ENCODE measurements at places on chromosomes 11 and 22.

GRCh38 chr11:70785372-70785771, 387.0 kb downstream of the CTTN start:
- DNase-seq = no peak

GRCh38 chr11:83159902-83160865, 3.3 kb downstream of the PCF11 start:
- no peak for DNase-seq

- DNase-seq = no peak
Measured at GRCh38 chr11:95584180-95584579, 205.4 kb downstream of the FAM76B start.

DNA sequence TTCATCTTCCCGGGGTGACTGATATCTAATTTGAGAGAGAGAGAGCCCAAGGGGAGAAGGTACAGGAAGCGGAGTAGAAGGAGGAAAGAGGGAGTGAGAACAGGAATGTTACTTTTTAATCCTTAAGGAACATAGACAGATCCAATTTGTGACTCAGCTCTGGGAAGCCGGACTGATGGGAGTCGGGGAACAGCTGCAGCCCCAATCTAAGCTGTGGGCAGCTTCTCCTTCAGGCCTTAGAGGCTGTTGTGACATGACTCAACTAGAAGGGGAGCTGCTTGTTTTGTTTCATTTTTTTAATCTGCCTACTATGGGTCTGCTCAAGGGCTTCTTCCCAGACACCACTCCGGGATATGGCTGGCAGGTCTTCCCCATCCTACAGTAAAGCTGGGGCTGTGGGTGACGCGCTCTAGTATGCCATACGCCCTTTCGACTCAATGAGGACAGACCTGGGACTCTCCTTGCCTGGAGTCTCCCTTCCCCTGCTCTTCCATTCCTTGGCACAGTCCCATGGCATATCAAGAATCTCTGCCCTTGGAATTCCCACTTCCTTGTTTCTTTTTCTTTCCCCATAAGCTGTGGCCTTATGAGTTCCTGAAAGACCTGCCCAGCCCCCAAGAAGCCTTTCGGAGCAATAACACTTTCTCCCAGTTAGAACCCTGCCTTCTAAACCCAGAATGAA, 103.3 kb upstream of the AKIP1 start:
- DNase-seq = no peak

- no peak for DNase-seq
Measured at GRCh38 chr11:27470826-27471588, 1.6 kb downstream of the LGR4 start.

DNA sequence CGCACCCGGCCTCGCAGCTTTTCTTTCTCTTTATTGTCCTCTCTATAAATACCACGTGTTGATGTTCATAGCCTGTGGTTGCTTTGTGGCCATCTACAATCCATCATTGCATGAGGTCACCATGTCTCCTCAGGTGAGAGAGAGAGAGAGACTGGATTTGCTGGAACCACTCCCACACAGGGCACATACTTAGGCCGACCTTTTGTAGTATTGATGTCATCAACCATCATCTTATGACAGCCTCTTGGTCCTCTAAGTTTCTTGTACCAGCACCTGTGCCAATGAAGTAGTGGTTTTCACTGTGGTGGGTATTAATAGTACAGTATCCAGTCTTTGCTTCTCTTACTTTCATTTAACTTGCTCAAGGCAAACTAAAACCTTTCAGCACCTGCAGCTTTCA, 22.8 kb upstream of the P2RY6 start:
- no peak for DNase-seq

GRCh38 chr11:106076171-106076918, 802 bp downstream of the KBTBD3 start:
- DNase-seq = no peak

GRCh38 chr22:37794376-37794775, 13.4 kb upstream of the GCAT start:
- DNase-seq = no peak

GRCh38 chr11:75589933-75590332, 27.9 kb downstream of the SERPINH1 start:
- DNase-seq = no peak

DNA sequence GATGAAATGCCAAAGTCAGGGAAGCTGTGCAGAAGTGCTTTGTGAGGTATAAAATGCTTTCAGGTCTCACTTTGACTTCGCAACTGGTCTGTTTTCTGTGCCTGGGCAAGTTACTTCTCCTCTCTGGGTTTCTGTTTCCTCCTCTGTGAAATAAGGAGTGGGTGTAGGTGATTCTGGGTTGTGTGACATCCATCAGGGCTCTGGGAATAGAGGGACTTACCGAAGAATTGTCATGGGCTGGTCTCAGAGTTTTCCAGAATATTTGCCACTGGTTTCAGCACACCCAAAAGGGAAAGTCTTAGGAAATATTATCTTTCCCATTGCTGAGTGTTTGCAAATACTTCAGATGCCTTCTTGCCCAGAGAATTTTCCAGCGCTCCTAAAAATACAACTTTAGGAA, 118.4 kb downstream of the KIAA1671 start:
- DNase-seq = no peak

GRCh38 chr11:116511684-116512083, 261.1 kb downstream of the BUD13 start:
- DNase-seq = no peak

DNA sequence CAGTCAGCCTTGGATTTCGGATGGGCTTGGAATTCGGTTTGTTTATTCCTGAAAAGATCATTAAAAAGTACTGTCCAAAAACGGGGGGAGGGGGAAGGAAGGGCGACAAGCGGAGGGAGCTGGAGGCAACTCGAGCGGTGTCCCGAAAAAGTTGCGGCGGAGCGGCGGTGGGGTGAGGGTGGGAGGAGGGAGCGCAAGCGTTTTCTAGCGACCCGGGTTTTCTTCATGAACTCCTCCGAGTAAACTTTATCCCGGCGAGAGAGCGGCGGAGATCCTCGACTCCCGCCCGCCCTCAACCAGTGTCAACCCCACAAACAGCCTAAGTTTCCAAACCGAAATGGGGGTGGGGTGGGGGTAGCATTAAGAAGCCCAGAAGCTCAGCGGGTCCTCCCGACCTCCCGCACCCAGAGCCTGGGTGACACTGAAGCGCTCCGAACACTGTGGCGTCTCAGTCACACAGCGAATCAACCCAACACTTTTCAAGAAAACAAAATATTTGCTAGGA, 133.0 kb upstream of the C11orf58 start:
- DNase-seq = no peak

- no peak for DNase-seq
Measured at GRCh38 chr11:64231546-64231945, 1.2 kb downstream of the DNAJC4 start.

DNA sequence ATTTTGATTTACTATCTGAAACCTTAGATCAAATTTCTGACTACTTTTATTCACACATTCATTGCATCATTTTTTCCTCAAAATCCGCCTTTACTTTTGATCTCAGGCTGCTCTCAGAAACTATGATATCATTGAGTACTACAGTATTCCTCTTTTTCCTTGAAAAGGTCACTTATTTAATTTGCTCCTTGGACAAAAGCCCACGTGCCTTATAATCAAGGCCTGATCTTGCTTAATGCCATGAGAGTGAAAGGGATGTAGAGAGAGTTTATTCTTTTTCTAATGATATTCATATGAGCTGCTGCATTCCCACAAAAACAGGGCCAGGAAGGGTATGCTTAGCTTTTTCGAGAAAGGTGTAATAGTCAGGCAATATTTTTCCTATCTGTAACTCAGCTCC, 327.0 kb downstream of the ETS1 start:
- no peak for DNase-seq

- no peak for DNase-seq
Measured at GRCh38 chr11:15988693-15989231, 367.6 kb downstream of the SOX6 start.

DNA sequence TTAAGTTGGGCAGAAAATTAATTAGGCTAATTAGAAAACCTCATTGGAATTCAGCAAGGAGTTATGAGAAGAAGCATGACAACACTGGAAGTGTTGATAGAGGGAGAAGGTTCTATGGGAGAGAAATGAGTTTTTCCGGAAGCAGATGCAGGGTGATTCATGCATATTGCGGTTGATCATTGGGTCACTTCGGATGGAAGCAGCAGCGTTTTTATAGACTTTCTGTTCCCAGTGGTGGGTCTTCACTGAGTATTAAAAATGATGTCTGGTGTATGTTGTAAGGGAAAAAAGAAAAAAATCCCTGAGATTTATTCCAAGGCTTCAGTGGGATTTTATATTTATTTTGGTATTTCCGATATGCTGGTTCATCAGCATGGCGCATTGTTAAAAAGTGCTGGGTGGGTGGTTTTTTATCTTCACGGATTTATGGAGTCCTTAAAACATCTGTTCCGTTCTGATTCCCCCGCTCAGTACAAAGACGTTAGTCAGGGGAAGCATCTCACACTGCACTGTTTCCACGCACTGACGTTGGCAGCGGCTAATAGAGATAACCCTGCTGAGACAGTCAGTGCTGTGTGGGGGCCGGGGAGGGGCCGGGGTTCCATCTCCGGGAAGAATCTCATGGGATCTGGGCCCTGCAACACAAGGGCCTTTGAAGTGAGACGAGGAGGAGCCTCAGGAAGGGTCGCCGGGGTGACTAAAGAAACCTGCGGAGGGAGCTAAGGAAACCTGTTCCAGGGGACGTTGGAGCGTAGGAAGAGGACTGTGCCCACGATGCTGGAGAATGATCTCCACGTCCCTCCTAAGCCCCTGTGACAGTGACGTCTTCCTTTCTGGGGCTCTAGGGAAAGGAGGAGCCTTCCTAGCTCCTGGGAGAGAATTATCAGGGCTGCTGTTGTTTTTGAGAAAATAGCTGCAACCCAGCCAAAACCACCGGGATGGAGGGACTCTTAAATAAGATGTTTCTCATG, 390.0 kb downstream of the NTM start:
- no peak for DNase-seq

- DNase-seq = no peak
Measured at GRCh38 chr11:69252490-69252837, 41.5 kb upstream of the MYEOV start.

- no peak for DNase-seq
Measured at GRCh38 chr11:11414996-11415395, 61.9 kb upstream of the CSNK2A3 start.

DNA sequence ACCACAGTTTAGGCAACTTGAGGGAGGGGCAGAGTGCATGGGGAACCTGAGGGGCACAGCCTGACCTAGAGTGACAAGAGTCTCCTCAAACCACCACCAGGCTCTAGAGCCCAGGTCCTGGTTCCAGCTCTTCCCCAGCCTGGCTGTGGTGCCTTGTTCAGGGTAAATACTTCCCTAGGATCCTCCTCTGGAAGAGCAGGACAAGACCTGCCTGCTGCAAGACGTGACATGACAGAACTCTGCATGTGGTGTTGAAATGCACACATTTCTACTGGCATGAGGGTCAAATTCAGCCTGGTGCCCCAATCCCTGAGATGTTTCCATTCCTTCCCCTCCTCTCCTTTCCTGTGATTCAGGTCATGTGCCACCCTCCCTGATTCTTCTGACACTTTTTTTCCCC, 3.3 kb downstream of the SEC14L2 start:
- DNase-seq = no peak

DNA sequence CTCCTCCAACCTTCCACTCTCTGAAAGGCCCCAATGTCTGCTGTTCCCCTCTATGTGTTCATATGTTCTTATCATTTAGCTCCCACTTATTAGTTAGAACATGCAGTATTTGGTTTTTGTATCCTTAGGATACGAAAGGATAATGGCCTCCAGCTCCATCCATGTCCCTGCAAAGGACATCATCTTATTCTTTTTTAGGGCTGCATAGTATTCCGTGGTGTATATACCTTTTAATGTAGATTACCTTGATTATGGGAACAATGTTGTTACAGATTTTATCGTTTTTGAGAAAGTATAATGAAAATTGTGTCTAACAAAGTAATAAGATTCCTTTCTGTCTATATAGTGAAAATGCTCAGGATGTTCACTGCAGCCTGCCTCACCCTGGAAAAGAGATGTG, 16.0 kb upstream of the CAVIN3 start:
- DNase-seq = no peak

DNA sequence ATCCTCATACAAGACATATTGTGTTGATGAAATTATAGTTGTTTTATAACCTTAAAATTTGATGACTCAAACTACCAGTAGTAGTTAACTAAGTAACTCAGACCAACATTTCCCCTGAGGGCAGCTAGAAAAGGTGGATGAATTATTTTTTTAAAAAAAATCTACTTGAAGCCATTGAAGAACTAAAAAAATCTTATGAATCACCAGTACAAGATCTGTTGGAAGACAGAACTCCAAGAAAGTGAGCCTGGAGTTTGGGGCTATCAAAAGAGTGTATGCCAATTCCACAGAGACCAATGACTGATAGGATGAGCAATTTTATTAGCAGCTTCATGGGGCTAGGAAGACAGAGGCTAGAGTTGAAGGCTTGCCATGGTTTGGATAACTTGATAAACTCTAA, 72.4 kb downstream of the CYP2R1 start:
- DNase-seq = no peak

DNA sequence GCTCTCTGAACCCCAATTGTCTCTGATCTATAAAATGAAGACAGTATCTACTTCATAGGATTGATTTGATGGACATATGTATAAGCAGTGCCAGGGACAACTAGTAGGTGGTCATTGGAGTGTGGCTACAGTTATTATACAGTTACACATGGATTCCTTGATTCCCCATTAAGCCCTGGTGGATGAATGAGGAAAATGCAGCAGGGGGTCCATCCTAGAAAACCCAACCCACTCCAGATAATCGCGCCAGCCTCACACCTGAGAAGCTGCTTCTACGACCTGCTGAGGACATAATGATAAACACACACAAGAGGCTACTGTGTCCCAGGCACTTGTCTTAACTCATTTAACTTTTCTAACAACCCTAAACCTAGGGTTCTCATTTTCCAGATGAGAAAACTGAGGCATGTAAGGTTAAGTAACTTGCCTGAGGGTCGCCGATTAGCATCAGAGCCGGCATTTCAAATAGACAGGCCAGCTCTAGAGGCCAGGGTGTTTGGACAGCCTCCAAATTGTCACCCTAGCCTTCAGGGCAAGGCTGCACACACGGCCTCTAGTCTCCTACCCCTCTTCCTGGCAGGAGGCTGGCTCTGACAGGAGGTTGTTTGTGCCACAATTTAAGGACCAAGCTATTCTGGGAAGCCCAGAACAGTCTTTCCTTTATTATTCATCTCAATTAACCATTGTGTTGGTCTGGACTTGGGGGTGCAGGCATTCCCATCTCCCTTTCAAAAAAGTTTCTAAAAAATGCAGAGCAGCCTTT, 3.8 kb upstream of the C11orf91 start:
- no peak for DNase-seq

DNA sequence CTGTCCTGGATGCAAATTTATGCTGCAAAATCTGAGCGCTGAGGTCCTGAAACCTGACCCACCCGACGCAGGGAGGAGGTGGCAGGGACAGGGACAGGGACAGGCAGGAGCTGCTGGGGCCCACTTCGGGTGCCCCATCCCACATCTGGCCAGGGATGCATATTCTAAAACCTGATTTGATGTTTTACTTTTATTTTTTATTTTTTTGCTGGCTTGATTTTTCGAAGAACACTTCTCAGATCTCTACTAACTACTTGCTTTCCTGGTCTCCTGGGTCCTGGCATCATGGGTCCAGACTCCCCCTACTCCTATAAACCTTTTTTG, 652 bp upstream of the PVALB start:
- no peak for DNase-seq
